RWPE2 (cell line): ENCODE measurements at places on chromosomes 2 and 18.

GRCh38 chr2:96499061-96499960 lies 5.8 kb downstream of the NEURL3 start:
- no peak for DNase-seq

GRCh38 chr18:2139691-2140090 lies 431.6 kb downstream of the METTL4 start:
- no peak for DNase-seq

DNA sequence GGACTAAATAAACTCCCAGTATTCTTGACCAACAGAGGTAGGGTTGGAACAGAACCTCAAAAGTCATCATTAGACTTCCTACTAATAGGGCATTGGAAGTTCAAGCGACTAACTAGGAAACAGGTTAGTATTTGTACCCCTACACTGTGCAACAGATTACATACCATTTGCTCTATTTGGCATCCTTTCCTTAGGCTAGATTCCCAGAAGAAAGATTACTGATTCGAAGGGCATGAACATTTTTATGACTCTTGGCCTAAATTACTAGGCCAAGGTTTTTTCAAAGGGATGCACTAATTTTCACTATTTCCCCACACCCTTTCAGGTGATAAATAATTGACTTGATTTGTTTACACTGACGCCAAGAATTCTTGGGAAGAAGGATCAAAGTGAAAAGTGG lies 104.8 kb upstream of the CYP1B1 start:
- DNase-seq, result no peak

GRCh38 chr2:107222466-107222865 lies 336.5 kb upstream of the ST6GAL2 start:
- no peak for DNase-seq

DNA sequence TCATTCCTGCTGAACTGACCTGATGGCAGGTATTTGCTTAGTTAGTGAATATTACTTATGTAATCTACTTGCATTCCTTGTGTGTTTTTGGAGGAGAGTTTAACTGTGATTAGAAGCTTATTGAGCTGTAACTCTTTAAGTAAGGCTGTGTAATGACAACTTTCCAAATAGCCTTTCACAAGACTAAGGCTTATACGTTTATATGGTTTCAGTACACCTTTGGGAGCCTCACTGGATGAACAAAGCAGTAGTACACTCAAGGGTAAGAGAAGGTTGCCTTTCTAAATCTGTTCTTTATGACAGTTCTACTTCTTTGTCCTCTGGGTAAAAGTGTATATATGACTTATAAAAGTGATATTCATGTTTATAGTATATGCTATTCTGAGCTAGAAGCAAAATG lies 4.3 kb downstream of the ITPRID2 start:
- DNase-seq, result no peak

DNA sequence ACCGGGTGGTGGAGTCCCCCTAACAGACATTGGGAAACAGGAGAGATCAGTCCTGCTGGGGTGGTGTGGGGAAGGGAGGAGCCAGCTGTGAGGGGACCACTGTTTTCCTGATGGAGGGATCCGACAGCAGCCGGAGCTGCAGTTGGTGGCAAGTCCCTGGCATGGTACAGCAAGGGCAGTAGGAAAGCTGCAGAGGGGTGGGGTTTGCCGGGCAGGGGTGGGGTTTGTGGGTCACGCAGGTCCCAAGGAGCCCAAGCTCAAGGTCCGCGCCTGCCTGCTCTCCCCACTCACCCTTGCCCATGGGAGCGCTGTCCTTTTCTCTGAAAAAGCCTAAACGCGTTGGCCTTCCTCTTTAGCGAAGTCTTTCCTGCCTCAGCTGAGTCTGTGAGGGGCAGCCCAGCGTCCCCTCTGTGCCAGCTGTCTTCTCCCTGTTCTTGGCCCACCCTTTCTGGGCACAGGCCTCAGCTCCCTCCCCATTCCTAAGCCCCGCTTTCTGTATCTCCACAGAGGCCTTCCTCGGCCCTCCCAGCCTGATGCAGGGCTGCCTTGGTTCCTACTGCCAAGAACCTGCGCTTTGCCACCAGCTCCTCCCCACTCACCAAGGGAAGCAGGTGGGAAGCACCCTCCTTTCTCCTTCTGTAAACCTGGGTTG lies 29.3 kb upstream of the INHBB start:
- DNase-seq, result peak; percentile 49

- no peak for DNase-seq
Measured at GRCh38 chr2:26471766-26472706, 5.9 kb downstream of the OTOF start.

- DNase-seq, result no peak
Measured at GRCh38 chr2:86049529-86049928, 56.2 kb downstream of the POLR1A start.

GRCh38 chr2:201107624-201108023 lies 8.3 kb upstream of the CFLAR start:
- DNase-seq, result no peak
